H54 (cell line): ENCODE measurements at places on chromosomes 4 and X.

DNA sequence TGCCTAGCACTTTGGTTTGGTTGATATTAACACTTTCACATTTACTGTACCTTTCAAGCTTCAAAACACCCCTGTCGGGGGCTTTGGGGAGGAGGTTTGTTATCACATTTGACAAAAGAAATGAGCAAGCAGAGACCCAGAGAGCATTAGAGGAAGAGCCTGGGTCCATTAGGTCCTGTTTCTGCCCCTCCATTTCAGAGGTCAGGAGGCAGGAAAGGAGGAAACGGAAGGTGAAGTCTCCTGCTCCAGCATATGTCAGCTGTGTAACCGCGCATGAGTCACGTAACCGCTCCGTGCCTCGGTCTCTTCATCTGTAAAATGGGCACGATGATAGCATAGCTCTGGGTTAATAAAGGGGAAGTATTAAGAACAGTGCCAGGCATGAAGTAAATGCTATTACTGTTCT, 201.9 kb upstream of the BCOR start:
- DNase-seq, result no peak

- no peak for DNase-seq
Observed at GRCh38 chr4:70660106-70660505, 6.2 kb downstream of the JCHAIN start.

DNA sequence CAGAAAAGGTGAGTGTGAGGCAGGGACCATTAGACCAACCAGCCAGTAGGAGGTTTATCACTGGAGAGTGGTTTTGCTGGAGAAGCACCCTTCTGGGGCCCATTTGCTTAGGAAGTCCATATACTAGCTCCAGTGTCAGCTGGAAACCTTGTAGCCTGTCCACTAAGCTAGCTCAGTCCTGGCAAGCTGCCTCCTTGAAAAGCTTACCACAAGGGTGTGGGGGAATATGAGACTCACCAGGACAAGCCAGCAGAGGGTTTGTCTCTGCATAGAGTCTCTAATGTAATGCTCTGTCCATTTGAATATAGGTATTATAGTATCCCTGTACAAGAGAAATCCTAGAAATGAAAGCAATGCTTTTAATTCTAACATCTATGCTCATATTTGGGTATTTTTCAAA, 86.3 kb downstream of the FBXL5 start:
- DNase-seq, result no peak

- no peak for DNase-seq
Observed at GRCh38 chrX:66731398-66731797, 92.5 kb upstream of the EDA2R start.

DNA sequence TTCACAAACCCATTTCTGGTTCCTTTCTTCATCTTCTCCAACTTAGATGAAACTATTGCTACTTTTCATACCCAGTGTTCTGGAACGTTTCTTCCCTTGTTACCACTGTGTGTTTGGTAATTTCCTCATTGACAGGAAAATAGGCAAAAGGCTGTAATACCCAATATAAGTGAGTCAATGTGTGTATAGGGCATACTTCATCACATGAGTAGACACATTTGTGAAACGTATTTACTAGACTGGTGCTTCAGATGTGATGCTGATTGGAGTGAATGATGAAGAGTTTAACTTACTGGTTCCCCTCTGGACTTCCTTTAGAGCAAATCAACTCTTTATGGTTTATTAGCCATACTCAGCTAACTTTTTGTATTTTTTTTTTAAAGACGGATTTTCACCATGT, 195.1 kb upstream of the ATP6AP2 start:
- no peak for DNase-seq

GRCh38 chrX:24242649-24243175, 71.2 kb downstream of the SUPT20HL2 start:
- no peak for DNase-seq

DNA sequence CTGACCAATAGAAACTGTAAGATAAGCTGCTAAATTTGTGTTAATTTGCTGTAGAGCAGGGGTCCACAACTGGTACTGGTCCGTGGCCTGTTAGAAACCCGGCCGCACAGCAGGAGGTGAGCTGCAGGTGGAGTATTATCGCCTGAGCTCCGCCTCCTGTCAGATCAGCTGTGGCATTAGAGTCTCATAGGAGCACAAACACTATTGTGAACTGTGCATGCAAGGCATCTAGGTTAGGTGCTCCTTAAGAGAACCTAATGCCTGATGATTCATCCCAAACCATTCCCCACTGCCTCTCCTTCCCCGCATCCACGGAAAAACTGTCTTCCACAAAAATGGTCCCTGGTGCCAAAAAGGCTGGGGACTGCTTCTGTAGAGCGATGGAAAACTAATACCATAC, 19.7 kb downstream of the FBXW7 start:
- DNase-seq, result no peak

GRCh38 chr4:173560896-173561295, 30.9 kb upstream of the HAND2 start:
- no peak for DNase-seq

- DNase-seq, result peak; percentile 3
Observed at GRCh38 chrX:10722851-10723250, 102.5 kb upstream of the MID1 start.

DNA sequence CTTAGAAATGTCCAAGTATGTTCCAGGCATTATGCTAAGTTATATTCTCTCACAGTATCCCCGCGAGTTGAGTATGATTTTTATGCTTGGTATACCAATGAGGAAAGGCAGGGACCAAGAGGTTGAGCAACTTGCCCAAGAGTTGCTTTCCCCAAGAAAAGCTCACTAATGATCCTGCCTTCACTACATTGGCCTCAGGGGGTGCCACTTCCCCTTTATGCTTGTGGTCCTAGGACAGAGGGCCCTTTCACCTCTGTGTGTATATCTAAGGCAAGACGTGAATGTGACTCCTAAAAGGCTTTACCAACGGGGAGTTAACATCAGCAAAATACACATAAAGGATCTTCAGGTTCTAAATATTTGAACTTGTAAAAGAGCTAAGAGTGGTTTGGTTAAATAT, 164.4 kb upstream of the CPEB2 start:
- DNase-seq, result no peak

- DNase-seq, result no peak
Observed at GRCh38 chrX:138986235-138986634, 274.7 kb upstream of the FGF13 start.

GRCh38 chr4:69523385-69524132, 27.9 kb upstream of the UGT2B4 start:
- DNase-seq, result no peak

DNA sequence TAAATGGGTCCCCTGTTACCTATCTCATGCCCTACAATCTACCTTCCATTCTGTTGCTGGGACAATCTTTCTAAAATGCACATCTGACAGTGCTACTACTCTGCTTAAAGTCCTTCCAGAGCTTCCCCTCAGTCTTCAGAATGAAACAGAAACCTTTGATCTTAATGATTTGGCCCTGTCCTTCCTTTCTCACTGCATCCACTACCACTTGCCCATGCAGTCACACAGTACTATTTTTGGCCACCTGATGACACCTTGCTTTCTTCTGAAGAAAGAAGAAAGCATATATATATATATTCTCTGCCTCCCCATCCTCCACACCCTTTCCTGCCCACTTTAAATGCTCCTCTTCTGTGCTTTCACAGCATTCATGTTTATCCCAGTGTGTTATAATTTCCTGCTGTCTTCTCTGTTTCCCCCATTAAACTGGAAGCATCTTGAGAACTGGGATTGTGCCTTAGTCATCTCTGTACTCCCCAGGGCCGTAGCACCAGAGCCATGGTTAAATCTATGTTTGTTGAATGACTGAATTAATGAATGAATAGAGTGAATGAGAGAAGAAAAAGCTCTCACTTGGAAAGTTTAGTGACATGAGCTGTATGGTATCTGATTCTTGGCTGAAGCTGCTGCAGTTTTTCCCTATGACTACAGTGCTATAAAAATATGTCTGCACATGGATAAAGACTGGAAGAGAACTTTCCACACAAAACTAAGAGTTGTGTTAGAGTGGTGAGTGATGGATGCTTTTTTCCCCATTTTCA, 56.2 kb downstream of the RTL9 start:
- DNase-seq, result no peak

DNA sequence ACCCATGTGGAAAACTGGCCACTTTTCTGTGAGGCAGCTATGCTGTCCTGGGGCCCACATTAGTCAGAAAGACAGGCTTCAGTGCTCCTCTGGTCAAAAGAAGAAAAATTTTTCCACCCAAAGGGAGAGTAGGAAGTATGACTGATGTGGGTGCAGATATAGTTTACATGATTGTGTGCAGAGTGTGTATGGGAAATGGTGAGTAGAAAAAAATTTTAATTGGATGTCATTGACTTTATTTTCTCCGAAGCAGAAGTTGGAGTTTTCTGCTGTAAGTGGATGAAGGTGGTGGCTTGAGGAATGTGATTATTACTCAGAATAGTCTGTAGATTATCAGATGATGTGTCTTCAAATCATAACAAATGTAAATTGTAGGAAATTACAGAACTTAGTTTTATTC, 241.5 kb upstream of the IGFBP7 start:
- DNase-seq, result no peak

DNA sequence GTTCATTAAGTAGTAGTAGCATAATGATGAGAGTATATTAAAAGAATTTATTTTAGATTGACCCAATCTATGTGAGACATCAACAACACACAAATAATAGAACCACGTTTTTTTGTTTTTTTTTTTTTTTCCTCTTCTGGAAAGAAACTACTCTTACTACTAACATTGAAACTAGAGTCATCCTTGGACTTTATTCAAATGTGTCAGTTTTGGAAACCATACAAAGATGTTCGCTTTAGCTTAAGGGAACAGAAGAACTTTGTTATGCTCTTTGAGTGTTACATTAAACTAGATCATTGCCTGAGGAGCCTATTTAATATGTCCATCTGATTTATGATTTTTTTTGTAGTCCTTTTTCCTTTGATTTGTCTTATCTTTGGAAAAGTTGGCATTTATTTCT, 166.7 kb downstream of the RPA4 start:
- no peak for DNase-seq

DNA sequence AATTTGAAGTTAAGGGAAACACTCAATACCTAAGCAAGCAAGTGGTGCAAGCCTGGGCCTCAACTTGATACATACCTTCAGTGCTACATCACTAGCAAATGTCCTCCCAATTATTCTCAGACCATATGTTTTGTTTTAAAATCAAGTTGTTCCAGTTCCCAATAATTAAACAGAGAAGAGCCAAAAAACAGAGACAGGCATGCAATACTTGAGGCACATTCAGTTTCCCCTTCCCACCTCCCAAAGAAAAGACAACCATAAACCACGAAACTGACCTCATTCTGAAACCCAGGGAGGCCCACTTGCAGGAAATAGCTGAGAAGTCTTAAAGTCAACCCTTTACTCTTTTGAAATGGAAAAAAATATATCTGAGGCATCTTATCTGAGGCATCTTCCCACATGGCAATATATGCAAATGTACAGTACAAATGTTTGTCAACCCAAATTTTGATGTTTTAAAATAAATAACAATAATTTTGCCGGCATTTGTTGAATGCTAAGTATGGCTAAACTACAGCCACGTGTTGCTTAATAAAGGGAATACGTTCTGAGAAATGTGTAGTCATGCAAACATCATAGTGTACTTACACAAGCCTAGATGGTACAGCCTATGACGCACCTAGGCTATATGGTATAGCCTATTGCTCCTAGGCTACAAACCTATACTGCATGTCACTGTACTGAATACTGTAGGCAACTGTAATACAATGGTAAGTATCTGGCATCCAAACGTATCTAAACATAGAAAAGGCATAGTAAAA, 147.5 kb downstream of the TSPAN5 start:
- no peak for DNase-seq

GRCh38 chr4:31189938-31190337, 469.8 kb downstream of the PCDH7 start:
- DNase-seq, result no peak

GRCh38 chrX:7261672-7262332, 113.8 kb upstream of the PUDP start:
- DNase-seq, result no peak

DNA sequence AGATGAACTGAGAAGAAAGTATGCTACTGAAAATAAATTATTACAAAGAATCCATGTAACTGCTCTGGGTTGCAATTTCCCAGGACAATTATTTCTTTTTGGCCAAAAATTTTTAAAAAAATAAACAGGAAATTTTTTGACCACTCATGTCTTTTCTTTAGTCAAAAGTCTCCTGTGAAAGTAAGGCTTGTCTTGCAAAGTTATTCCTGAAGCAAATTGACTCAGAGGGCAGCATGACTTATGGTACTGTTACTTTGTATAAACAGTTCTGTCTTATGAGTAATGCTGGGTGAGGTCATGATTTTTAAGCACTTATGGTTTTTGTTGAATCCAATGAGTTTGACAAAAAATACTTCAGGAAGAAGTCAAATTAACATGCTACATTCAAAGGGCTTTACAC, 292.8 kb upstream of the ARSJ start:
- peak; percentile 3 for DNase-seq

GRCh38 chr4:124863040-124863545, 150.6 kb upstream of the ANKRD50 start:
- DNase-seq, result no peak

DNA sequence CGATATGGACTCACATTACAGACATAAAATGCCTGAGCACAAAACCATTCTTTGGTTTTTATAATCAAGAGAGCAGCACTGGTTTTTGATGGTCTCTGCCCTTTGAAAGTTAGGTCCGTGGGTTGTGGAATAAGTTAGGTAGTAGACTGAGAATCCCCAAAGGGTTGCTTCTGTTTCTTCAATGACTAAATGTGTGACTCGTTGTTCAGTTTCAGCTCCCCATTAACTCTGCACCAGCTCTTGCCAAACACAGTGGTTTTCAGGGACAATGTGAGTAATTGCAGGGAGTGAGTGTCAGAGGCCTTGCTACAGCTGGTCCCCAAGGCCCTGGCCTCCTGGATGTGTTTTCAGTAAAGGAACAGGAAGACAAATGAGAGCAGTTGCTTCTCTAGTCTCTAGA, 24.8 kb downstream of the SMIM20 start:
- peak; percentile 10 for DNase-seq
